Type B pancreatic cell (in vitro differentiated cells): ENCODE measurements at places on chromosomes 16 and 17. TPM values are rescaled to one million over a fixed set of nuclear protein-coding genes. Genes with fewer than 3 reads are reported as not detected.

PEMT gene
- total RNA-seq = 32.1 and 34.9 TPM in 2 replicates

PYY gene
- 2.3 and 3.5 TPM in 2 replicates for total RNA-seq

SAMD14 gene
- total RNA-seq = 2.2 and 14.1 TPM in 2 replicates

KRTAP9-7 gene
- not detected in 2 replicates for total RNA-seq

ANKRD40CL gene
- total RNA-seq = 0.90 TPM in 1 of 2 replicates, not detected in the other

CACNB1 gene
- 1.8 and 9.5 TPM in 2 replicates for total RNA-seq

CDRT15 gene
- total RNA-seq = not detected in 2 replicates

ZNF689 gene
- 8.1 and 14.9 TPM in 2 replicates for total RNA-seq

RRAD gene
- total RNA-seq = 1.3 and 2.5 TPM in 2 replicates

HBA1 gene
- not detected in 2 replicates for total RNA-seq

KRTAP4-5 gene
- not detected in 2 replicates for total RNA-seq

KRTAP4-1 gene
- total RNA-seq = not detected in 2 replicates

CIITA gene
- total RNA-seq = not detected in 2 replicates

CYLD gene
- total RNA-seq = 21.8 and 24.9 TPM in 2 replicates

NPIPA8 gene
- total RNA-seq = 0.31 TPM in 1 of 2 replicates, not detected in the other

TOM1L2 gene
- total RNA-seq = 62.5 and 107 TPM in 2 replicates

KRT40 gene
- total RNA-seq = 2.3 and 5.5 TPM in 2 replicates

TRPV2 gene
- 0.52 and 1.7 TPM in 2 replicates for total RNA-seq

SHISA9 gene
- total RNA-seq = 5.3 and 6.3 TPM in 2 replicates

C16orf96 gene
- 0.14 and 0.43 TPM in 2 replicates for total RNA-seq

LRRC37A2 gene
- total RNA-seq = 12.5 and 18.6 TPM in 2 replicates

PIK3R5 gene
- 0.29 TPM in 2 replicates for total RNA-seq

HSPB9 gene
- 0.36 TPM in 1 of 2 replicates, not detected in the other for total RNA-seq

FOXL1 gene
- 1.5 and 2.2 TPM in 2 replicates for total RNA-seq

KRTAP16-1 gene
- total RNA-seq = not detected in 2 replicates
